ENCODE measurements at places on chromosomes 1 and 21.
A peak's percentile ranks its signal among the peaks of the same experiment; 100 is the strongest.

- no peak for DNase-seq
Measured at GRCh38 chr1:26189751-26190275, 589 bp upstream of the CATSPER4 start.

DNA sequence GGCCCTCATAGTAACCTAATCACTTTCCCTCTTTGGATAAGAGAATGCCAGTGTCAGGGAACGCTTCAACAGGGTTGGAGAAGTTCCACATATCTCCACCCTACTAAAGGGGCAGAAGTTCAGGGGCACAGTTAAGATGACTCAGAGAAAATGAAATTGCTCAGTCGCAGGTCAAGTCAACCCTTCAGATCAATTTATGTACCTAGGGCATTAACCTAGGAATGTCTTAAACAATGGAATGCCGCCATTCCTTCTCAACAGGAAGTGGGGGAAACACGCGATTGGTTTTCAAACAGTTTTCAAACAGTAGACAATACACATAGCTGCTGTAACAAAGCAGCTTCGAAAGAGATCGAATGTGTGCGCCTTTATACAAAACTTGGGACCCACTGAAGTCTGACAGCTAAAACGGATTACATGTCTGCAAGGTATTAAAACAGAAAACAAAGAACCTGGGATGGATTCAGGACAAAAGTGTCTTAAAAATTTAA, 897 bp downstream of the SLC25A24 start:
- DNase-seq: no peak

DNA sequence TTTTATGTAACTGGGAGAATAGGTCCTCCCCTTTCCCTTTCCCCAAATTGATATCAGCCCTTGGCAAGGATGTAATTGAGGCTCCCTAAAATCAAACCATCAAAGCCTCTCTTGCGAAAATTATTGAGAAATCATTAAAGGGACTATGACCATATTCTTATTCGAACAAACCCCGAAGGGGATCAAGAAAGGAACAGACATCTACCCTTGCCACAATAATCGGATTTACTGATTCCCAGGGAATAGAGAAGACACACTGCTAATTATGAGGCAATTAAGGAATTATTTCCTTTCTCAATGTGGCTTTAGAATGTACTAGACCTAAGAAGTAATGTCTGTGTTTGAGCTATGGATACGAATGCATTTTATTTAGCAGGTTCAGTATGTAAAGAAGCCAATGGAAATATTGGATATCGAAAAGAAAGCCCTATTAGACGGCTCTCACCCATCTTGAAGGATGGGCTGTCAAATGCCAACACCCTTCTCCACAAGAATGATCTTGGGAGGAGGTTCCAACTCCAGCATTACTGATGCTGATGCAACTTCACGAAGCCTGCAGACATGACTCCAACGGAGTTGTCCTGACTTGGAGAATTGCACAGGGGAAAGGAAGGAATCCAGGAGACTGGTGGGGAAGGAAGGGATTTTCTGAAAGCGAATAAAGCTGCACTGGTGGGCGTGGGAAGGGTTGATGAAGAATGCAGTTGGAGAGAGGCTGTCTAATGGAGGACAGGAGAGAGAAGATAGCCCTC, 11.6 kb upstream of the PTPRF start:
- no peak for DNase-seq

- no peak for DNase-seq
Measured at GRCh38 chr1:41714638-41715389, 203.9 kb downstream of the HIVEP3 start.

- DNase-seq: no peak
Measured at GRCh38 chr1:52558941-52559340, 6.0 kb upstream of the TUT4 start.

DNA sequence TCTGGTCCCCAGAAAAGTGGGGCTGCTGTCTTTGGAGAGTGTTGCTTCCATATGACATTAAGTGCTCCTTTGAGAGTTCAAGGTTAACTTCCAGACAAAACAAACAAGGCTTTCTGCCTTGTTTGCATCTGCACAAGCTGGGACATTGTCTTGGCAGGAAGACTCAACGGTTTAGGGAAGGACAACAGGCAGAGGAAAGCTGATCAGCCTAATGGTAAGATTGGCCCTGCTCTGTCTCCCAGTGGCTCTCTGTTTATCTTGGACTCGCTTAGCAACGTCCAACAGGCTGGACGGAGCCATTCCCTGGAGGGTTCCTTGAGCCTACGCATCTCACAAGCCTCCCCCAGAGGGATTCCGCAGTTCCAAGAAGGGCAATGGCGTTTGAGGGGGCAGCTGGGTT, 62.2 kb upstream of the SLC44A3 start:
- no peak for DNase-seq

DNA sequence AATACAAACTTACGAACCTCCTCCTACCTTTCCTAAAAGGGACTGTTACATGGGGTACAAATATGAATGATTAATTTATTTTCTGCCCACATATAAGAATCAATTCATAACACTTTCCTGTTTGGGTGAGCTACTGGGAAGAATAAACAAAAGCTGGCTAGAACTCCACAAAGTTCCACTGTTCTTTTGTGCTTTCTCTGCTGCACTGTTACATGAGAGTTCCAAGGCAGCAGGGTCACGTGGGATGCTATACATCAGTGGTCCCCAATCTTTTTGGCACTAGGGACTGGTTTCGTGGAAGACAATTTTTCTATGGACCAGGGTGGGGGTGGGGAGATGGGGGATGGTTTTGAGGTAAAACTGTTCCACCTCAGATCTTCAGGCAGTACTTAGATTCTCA, 2.2 kb upstream of the ANGPTL7 start:
- DNase-seq: no peak

GRCh38 chr1:9280015-9280860, 12.5 kb upstream of the SPSB1 start:
- DNase-seq: no peak

DNA sequence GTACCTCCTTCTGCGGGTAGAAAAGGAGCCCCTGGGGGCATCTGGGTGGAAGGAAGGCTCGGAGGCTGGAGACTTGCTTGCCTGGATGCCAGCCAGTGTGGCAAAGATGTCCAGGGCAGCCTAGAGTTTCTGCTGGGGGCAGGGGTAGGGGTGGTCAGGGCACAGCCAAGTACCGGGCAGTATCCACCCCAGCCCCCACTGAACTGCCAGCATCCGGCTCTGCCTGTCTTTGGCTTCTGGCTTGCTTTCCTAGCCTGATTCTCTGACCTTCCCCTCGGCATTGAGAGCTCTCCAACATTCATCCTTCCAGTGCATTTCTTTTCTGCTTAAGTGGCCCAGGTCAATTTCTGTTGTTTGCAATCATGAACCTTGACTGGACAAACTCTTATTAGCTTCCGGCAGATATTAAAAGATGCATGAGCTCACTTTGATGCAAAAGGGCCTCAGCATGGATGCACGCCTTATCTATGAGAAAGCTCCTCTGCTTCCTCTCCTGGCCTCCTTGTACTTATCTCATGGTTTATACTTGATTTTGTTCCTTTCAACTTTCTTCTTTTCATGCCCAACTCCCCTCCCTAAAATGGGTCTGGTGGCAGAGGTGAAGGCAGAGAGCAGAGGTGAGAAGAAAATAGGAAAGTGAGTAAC, 116.9 kb downstream of the HLCS start:
- DNase-seq: no peak

- peak; percentile 96 for DNase-seq
Measured at GRCh38 chr1:46401964-46402626, 8.0 kb downstream of the FAAH start.

DNA sequence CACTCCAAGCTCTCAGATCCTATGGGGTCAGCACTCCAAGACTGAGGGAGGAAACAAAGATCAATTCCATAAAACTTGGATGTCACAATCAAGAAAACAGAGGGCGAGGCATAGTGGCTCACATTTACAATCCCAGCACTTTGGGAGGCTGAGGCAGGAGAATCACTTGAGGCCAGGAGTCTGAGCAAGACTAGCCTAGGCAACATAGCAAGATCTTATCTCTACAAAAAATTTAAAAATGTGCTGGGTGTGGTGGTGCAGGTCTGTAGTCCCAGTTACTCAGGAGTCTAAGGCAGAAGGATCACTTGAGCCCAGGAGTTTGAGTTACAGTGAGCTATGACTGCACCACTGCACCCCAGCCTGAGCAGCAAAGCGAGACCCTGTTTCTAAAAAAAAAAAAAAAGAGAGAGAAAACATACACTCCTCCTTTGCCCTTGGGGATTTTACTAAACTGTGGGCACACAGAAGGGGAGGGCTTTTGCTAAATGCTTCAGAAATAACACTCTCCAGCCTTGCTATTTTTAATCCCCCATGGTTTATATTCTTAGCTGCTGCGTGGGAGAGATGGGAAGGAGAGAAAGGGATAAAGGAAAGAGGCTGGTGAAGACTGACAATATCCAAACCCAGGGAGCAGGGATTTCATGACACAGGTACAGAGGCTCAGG, 18.1 kb downstream of the ARHGEF2 start:
- no peak for DNase-seq

GRCh38 chr1:32767156-32767555, 50.0 kb downstream of the YARS1 start:
- peak; percentile 51 for DNase-seq

DNA sequence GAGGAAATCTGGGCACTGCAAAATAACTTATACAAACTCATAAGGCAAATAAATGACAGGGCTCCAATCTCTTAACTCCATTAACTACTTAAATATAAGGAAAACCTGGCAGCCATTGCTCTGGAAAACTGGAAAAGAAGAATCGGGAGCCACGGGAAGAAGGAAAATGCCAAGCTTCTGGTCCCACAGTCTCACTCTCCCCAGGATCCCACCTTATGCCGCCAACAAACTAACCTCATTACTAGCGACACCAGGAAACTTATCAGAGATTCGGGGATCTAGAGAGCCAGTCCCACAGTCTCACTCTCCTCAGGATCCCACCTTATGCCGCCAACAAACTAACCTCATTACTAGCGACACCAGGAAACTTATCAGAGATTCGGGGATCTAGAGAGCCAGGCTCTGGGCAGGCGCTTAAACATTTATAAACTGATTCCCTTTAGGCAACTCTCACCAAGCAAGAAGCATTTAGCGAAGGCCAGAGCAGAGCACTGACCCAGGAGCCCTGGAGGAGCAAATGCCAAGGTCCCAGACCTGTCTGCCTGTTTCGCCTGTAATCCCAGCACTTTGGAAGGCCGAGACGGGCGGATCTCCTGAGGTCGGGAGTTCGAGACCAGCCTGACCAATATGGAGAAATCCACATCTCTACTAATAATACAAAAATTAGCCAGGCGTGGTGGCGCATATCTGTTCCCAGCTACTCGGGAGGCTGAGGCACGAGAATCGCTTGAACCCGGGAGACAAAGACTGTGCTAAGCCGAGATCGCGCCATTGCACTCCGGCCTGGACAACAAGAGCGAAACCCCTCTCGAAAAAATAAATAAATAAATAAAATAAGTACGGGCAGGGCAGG, 720 bp downstream of the PSMB2 start:
- DNase-seq: no peak

DNA sequence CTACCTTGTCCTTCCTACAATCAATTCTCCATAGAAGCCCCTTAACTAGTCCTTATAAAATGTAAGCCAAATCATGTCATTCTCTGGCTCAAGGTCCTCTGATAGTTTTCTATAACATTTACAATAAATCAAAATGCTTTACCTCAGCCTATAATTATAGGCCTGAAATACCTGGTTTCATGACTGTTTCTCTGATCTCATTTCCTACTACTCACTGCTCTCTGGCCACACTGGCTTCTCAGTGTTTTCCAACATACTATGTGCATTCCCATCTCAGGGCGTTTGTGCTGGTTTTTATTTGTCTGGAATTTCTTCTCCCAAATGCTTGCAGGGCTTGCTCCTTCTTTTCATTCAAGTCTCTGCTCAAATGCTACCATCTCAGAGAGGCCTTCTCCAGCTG, 67.9 kb upstream of the MAGI3 start:
- DNase-seq: no peak

DNA sequence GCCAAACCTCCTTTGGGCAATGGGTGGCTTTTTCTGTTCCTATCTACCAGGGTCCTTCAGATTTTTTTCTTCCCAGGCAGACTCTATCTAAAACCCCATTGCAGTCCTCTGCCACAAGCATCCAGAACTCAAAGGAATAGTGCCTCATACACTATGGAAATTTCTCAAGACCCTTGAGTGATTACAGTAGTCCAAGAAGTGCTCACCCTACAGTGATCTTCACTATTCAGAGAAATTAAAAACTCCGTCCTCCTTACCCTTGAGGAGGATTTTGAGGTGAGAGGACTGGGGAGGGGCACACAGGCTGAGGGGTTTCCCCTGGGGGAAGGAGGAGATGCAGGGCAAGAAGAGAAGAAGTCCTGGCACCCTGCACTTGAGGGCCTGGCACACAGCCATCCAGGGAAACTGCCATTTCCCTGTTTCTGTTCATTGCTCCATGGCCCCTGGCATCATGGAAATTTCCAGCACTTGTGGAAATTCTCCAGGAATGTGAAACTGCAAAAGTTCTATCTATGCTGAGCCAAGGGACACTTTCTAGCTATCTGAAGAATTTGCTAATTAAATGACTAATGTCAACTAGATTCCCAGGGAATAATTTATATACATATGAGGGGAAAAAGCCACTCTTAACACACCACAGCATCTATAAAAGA, 102.5 kb upstream of the ATP1B1 start:
- DNase-seq: no peak

DNA sequence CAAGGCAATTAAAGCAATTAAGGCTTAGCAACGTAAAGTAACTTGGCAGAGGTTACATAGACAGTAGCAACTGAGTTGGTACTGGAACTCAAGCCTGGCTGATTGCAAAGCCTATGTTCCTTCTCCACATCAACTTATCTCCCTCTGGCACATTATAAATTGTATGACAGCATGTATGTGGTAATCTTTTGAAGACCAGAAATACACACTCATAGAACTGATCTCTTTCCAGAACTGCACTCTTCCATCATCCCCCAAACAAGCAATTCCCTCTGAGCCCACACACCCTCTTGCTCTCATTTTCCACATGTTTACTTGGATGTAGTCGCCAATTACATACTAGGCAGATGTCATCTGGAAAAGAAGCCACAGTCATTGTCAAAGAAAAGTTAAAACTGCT, 502.2 kb downstream of the PLPP3 start:
- DNase-seq: no peak

- no peak for DNase-seq
Measured at GRCh38 chr1:109789551-109790180, 25.9 kb upstream of the EPS8L3 start.

- DNase-seq: no peak
Measured at GRCh38 chr1:207342332-207342731, 20.9 kb downstream of the CD55 start.

- DNase-seq: no peak
Measured at GRCh38 chr1:27658951-27659496, 13.0 kb downstream of the IFI6 start.

DNA sequence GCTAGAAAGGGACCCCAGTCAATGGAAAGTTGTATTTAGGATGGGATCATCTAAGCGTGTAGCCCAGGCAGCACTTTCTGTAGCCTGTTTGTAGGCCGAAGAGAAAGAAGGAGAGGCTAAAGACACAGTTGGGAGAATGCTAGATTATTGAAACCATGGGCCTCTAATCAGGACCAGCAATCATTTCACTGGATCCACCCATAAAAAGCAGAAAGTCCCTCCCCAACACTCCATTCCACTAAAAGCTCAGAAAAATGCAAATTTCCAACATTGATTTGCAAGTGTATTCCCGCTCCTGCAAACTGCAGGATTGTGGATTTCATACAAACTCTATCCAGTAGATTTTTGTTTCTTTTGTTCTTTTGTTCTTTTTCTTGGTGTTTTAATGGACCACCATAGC, 51.2 kb upstream of the FMOD start:
- no peak for DNase-seq

All from prostate gland (tissue), 2 donors.